ENCODE measurements at places on chromosomes 5 and 9. TPM values are rescaled to one million over a fixed set of nuclear protein-coding genes. Genes with fewer than 3 reads are reported as not detected.

The SLC46A2 gene
- not detected for total RNA-seq

The HSPA4 gene
- 71.3 TPM for total RNA-seq

The PCDHA10 gene
- total RNA-seq: 1.5 TPM

The TAF11L5 gene
- total RNA-seq: not detected

The SPATA31D3 gene
- not detected for total RNA-seq

The GPR150 gene
- 0.10 TPM for total RNA-seq

The TAF11L9 gene
- total RNA-seq: not detected

The SOHLH1 gene
- total RNA-seq: not detected

The ABITRAM gene
- 14.1 TPM for total RNA-seq

The C9orf43 gene
- total RNA-seq: 0.48 TPM

The PCDHB4 gene
- total RNA-seq: 12.6 TPM

The CYLC2 gene
- total RNA-seq: not detected

The SLC45A2 gene
- not detected for total RNA-seq

The GFI1B gene
- total RNA-seq: not detected

The PRLR gene
- 18.5 TPM for total RNA-seq

The NUTM2G gene
- not detected for total RNA-seq

The TLX3 gene
- not detected for total RNA-seq

The TRIP13 gene
- total RNA-seq: 3.9 TPM

The ZDHHC11B gene
- total RNA-seq: 1.9 TPM

The MYOZ3 gene
- total RNA-seq: 1.8 TPM

The CCDC180 gene
- 8.4 TPM for total RNA-seq

The TTC23L gene
- 0.92 TPM for total RNA-seq

The SNCAIP gene
- total RNA-seq: 67.0 TPM

The FBP2 gene
- not detected for total RNA-seq

The PCDHGC4 gene
- total RNA-seq: 2.6 TPM

The BAAT gene
- total RNA-seq: not detected

The SLC36A2 gene
- not detected for total RNA-seq

The WNK2 gene
- total RNA-seq: 4.4 TPM

The NAA35 gene
- 22.7 TPM for total RNA-seq

The WWC1 gene
- 2.0 TPM for total RNA-seq

The CDH18 gene
- total RNA-seq: not detected

The NSD1 gene
- total RNA-seq: 110 TPM

The DEPDC1B gene
- 1.1 TPM for total RNA-seq

The CDC20B gene
- total RNA-seq: 0.12 TPM

The NTNG2 gene
- total RNA-seq: 2.5 TPM

The WNT8A gene
- total RNA-seq: not detected

The RIMOC1 gene
- 30.0 TPM for total RNA-seq

The TLR4 gene
- total RNA-seq: 9.7 TPM

The PTGS1 gene
- 1.4 TPM for total RNA-seq

The COL15A1 gene
- total RNA-seq: 51.6 TPM

The BTNL9 gene
- total RNA-seq: 16.9 TPM

The CCL28 gene
- total RNA-seq: 1.6 TPM

The NPR3 gene
- 5.8 TPM for total RNA-seq

The ENTPD8 gene
- total RNA-seq: 0.10 TPM

The CFAP90 gene
- 41.2 TPM for total RNA-seq

The SH3TC2 gene
- total RNA-seq: 0.28 TPM

The SLC28A3 gene
- total RNA-seq: 0.82 TPM

The KIF20A gene
- 0.43 TPM for total RNA-seq

The GADD45G gene
- 23.2 TPM for total RNA-seq

The CHMP5 gene
- total RNA-seq: 39.7 TPM

The TCF7 gene
- total RNA-seq: 4.0 TPM

The OTP gene
- total RNA-seq: not detected

The GOLGA2 gene
- total RNA-seq: 99.5 TPM

The RNF208 gene
- 3.1 TPM for total RNA-seq

The DIRAS2 gene
- 0.23 TPM for total RNA-seq

The SLCO6A1 gene
- not detected for total RNA-seq
